ENCODE measurements at places on chromosomes 1 and 21. TPM values are rescaled to one million over a fixed set of nuclear protein-coding genes. Genes with fewer than 3 reads are reported as not detected.

GRCh38 chr1:165928075-165928731, 100.8 kb downstream of the UCK2 start:
- DNase-seq: no peak

- no peak for DNase-seq
These were observed 20.3 kb upstream of the PADI3 start for GRCh38 chr1:17228619-17229018.

DNA sequence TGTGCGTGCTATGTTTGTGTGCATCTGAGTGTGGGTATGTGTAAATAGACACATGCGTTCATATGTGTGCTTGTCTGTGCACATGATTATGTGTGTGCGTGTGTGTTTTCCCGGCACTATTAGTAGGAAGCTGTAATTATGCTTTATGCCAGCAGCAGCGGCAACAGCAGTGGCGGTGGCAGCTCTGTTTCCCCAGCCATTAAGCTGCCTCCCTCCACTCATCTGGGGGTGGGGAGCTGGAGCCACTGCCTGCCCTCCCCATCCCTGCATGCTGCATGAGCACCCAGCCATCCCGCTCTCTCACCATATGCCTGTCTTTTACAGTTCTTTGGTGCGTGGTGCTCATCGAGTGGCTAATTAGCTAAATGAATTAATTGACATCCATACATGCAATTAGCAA, 30.5 kb upstream of the ACOT11 start:
- DNase-seq: no peak

DNA sequence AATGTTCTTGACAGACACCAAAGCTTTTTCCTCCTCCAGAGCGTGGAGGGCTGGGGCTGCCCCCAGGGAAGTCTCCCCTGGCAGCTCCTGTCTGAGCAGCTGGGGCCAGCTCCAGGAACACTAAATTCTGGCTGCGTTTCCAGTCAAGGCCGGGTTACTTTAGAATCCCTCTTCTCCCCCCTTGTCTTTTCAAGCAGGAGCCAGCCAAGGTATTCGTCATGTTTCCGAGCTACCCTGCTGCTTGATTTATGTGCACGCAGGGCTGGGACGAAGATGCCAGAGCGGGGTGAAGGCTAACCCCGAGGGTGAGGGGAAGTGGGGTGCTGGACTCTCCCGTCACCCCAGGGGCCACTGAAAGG, 68.1 kb upstream of the ANGPTL1 start:
- DNase-seq: peak; percentile 92

Gene TMEM125
- 1.1 TPM for polyA plus RNA-seq

Gene C1QTNF12
- not detected for polyA plus RNA-seq

Gene GJA9
- polyA plus RNA-seq: not detected

DNA sequence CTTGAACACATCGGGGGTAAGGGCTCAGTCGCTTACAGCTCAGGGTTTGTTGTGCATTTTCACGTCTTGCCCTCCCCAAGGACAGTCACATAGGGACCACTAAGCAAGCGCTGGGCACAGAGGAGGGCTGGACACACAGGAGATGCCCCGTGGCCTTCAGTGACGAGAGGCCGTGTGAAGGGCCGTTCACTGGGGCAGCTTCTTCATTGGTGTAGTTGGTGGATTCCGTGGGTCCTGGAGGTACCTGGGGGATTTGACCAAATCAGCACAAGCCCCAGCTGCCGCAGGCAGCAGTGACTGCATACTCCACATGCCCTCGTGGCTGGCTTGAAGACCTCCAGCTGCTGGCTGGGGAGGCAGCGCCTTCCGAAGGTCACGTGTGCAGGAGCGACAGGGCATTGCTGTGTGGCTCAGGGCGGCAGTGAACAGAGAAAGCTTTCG, 100.8 kb upstream of the C1orf174 start:
- DNase-seq: no peak

DNA sequence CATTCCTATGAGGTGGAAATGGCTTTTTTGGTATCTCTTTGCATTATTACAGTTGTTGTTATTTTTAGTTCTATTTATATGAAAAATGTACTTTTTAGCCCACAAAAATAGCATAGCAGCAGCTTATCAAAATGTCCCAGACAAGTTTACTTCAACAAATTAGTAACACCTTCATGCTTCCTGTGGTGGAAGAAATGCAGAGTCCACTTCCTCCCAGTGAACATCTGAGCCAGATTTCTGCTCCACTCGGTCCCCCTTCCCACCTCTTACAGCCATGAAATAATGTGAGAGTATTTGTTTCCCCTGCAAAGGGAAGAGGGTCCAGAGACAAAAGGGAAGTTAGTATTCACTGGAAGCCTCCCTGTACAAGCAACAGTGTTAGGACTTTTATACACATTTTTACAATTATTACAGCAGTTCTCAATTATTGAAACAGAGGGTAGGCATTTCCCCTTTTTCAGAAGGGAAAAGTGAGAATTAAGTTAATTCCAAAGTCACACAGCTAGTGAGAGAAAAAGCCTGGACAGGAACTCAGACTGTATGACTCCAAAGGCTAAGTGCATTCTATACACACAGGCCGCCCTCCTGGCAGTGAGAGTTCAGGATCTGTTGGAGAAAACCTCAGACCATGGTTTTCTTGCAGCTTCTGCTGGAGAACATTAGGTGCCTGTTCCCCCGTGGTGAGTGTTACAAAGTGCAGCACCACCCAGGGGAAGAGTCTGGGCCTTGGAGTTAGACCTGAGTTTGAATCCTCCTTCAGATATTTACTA, 126.5 kb downstream of the PBX1 start:
- DNase-seq: no peak

DNA sequence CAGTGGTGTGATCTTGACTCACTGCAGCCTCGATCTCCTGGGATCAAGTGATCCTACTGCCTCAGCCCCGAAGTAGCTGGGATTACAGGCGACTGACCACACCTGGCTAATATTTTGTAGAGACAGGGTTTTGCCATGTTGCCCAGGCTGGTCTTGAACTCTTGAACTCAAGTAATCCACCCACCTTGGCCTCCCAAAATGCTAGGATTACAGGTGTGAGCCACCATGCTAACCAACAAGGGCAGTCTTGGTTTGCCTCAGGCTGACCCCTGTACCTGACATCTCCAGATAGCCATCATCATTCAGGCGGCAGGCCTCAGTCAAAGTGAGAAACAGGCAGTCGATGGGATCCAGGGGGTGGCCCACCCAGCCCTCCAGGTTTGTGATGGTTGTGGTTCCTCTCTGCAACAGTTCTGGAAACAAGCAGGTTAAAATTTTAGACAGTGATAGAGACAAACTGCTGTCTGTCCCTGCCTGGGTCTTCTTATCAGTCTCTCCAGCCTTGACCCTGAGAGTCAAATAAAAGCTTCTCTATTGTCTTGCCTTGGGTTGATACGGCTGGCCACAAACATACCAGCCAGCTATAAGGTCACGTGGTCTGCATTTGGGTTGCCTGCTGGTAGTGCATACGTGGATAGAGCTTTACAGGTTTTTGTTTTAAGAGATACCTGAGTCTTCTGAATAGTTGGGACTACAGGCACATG, 26.8 kb downstream of the UROD start:
- no peak for DNase-seq

DNA sequence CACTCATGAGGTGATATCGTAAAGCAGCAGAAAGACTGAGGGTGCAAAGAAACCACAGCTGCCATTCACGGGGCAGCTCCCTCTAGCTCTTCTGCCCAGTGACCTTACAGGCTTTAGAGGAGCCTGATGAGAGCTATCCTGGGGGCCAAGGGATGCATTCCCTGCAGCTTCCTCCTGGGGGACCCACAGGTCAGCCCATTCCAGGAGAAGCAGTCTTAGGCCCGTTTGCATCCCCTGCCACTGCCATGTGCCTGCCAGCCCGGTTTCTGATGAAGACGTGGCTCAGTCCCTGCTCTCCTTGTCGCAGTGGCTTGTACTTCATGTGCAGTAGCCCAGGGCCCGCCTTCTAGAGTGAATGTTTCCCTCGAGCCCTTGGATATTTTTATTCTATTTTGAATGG, 22.8 kb downstream of the ATP5PO start:
- no peak for DNase-seq

DNA sequence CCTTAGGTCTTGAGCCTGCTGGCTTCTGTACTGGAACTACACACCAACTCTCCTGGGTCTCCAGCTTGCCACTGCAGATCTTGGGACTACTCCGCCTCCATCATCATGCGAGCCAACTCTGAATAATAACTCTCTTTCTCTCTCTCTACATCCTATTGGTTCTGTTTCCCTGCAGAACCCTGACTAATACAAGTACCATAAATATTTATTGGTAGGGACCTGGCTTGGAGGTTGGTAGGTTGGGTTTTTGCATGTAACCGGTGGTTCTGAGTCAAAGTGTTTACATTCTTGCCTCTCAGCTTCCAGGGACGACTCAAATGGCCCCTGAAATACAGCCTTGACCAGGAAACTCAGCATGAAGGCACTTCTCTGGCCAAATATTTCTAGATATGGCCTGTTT, 110.4 kb downstream of the KCND3 start:
- no peak for DNase-seq

DNA sequence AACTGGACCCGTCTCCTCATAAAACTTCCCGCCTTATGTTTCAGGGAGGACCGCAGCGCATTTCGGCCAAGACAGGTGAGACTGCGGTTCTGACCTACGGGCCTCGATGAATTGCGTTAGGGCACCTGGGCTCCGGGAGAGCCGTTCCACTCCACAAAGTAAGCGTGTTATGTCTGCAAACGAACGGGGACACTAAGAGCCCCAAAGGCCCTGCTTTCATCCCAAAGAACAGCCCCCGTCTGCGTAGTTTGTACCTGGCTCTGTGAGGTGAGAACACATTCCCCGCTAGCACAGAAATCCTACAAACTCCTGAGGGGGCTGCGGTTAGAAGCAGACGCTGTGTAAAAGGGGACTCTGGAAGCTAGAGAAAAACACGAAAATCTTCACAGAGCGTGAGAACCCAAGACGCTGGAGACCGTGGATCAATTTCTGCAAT, 41.6 kb upstream of the PPIAL4F start:
- DNase-seq: no peak

GRCh38 chr1:167820684-167821355, 93.1 kb downstream of the ADCY10 start:
- no peak for DNase-seq

DNA sequence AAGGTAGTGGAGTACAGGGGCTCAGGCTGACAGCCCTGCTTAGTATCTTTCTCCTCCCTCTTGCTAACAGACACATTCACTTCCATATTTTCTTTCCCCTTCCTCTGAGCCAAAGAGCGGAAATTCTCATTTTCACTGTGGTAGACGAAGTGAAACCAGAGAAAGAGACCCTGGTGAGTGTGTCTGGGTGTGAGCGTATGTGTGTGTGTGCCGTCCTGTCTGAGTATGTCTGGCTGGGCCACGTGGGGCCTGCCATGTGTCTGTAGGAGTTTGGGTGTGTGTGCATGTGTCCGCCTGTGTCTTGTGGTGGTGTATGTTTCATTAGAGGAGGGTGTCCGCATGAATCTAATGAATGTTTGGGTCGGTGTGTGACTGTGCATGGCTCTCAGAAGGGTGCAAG, 1.7 kb downstream of the COL8A2 start:
- DNase-seq: no peak

GRCh38 chr1:94504601-94505000, 37.0 kb downstream of the F3 start:
- no peak for DNase-seq

GRCh38 chr1:53543130-53543777, 84.1 kb downstream of the DMRTB1 start:
- DNase-seq: no peak

Gene OR2L3
- not detected for polyA plus RNA-seq

Gene HORMAD1
- 0.10 TPM for polyA plus RNA-seq

Gene NMNAT2
- 2.0 TPM for polyA plus RNA-seq

Gene SEMA6C
- polyA plus RNA-seq: 5.0 TPM

- DNase-seq: no peak
These were observed 202.3 kb upstream of the BRINP3 start for GRCh38 chr1:190679983-190680382.

Gene PLEKHA6
- 2.5 TPM for polyA plus RNA-seq

DNA sequence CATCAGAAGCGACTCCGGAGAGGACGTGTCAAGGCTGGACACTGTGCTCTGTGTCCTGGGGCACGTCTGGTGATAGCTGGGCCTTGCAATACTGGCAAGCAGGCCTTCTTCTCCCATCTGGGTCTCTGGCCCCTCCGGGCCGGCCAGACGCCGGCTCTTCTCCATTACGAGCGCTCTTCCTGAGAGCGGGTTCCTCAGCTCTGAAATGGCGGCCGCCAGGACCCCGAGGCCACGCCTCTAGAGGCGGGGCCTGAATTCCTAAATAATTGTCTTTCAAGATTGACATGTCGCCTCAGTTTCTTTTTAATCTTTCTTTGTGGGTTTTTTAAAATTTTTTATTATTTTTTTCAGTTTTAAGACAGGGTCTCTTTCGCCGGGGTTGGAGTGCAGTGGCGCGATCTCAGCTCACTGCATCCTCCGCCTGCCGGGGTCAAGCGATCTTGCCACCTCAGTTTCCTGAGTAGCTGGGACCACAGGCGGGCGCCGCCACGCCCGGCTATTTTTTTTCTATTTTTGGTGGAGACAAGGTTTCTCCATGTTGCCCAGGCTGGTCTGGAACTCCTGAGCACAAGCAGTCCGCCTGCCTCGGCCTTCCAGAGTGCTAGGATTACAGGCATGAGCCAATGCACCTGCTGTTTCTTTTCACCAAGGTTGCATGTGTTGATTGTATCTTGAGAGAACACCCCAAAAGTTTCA, 9.2 kb downstream of the RNF2 start:
- no peak for DNase-seq

GRCh38 chr1:206003854-206004800, 932 bp upstream of the RAB7B start:
- no peak for DNase-seq

GRCh38 chr21:15353546-15353945, 288.7 kb upstream of the NRIP1 start:
- no peak for DNase-seq

GRCh38 chr1:75129983-75130789, 4.0 kb upstream of the LHX8 start:
- no peak for DNase-seq

- peak; percentile 44 for DNase-seq
These were observed at the start of gene HMCN1 for GRCh38 chr1:185733818-185734735. Gene HMCN1, plus strand, starts transcription at chr1:185734391. Its CDS starts 389 bp downstream, at chr1:185734780.

DNA sequence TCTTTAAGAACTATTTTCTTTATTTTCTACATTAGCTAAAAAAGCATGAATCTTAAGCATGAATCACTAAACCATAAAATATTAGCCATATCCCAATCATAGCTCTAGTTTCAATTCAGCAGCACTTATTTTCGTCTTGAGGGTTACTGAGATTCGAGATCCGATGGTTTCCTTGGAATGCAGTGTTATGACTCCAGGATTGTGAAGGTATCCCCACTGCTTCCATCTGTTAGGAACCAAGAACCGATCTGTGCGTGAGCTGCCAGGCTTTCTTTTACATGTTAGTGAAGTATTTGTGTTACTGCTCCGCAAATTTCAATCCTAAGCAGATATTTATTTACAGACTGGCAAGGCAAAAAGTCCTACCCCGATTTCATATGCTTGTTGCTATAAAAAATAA, 18.8 kb downstream of the TNFRSF9 start:
- DNase-seq: no peak

Gene TPTE
- not detected for polyA plus RNA-seq

GRCh38 chr1:175150596-175151319, 41.8 kb downstream of the KIAA0040 start:
- no peak for DNase-seq

GRCh38 chr1:212237651-212238050, 47.6 kb upstream of the PPP2R5A start:
- no peak for DNase-seq

Measured in ovary (tissue), 10 donors.